SW 1271 (cell line): ENCODE measurements at places on chromosomes 13 and 19.
A peak's percentile ranks its signal among the peaks of the same experiment; 100 is the strongest.

DNA sequence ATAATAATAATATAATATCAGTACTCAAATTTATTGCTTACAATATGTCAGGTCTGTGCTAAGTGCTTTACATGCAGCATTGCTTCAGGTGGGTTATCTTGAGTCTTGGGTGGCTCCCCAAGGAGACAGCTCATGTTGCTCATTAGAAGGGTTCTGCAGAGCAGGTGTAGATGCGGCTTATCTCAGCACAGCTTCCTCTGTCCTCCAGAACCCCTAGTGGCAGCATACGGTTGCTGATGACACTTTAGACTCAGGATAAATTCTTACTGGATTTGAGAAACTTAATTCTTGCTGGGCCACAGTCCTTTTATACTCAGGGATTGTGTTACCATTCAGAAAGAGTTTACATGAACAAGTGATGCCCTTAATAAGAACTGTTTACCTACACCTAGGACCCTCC is 8.9 kb downstream of the COG3 start:
- no peak for DNase-seq

GRCh38 chr19:7386308-7386707 is 37.6 kb downstream of the ARHGEF18 start:
- no peak for DNase-seq

DNA sequence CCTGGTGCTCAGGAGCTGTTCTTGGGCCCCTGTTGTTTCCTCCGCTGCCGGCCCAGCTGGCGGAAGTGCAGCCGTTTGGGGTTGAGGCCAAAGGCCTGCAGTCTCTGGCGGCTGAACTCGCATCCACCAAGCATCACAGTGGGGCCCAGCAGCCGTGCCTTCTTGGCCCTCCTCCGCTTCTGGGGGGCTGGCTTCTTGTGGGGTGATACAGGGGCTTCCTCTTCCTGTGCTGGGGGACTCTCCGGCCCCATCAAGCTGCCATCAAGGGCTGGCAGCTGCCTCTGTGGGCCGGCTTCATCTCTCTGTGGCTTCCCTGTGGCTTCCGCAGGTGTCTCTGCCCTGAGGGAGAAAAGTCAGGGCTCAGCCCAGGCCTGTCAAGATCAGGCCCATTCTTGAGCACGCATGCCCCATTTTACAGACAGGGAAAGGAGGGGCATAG is 10.3 kb downstream of the ATG4D start:
- no peak for DNase-seq

DNA sequence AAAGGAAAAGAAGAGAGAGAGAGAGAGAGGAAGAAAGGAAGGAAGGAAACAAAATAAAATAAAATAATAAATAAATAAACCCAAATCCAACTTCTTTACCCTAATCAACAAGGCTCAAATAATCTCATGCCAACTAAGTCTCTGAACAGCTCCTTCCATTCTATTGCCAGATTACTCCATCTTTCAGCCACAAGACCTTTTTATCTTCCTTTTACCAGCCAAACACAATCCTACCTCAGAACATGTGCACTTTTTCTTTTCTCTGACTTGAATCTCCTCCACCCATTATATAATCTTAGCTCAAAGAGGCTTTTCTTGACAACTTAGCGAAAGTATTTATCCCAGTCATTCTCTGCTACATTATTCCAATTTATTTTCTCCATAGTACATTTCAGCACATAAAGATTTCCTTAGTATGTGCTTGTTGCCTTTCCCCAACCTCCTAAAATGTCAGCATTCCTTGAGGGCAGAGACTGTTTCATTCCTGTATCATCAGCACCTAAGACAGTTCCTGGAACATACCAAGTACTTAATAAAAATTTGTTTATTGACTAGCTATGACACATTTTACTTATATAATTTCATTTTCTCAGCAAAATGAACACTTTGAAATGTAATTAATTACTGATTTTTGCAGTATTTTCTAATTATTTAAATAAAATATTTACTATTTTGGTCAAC is 33.5 kb upstream of the USPL1 start:
- DNase-seq, result no peak

DNA sequence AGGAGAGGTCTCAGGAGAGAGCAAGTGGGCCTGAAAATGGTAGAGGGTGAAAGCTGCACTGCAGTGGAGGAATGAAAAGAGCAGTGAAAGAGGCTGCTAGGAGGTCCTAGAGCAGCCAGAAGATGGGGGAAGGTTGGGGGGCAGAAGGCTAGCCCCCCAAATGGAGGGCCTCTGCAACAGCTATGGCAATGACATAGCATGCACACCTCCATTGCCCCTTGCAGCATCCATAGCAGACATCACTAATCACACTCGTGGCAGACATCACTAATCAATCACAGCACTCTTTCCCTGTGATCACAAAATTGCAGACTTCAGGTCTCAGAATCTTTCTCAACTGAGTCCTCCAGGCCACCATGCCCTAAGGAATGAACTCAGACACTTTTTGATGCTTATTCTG is 21.9 kb downstream of the CCL25 start:
- no peak for DNase-seq

- DNase-seq, result no peak
Measured at GRCh38 chr13:28355822-28356371, 139.0 kb downstream of the FLT1 start.

GRCh38 chr19:48874303-48875135 is 2.3 kb downstream of the PPP1R15A start:
- DNase-seq, result peak; percentile 24

GRCh38 chr19:4588291-4588761 is 28.8 kb upstream of the SEMA6B start:
- DNase-seq, result no peak

- DNase-seq, result no peak
Measured at GRCh38 chr19:54100561-54100960, at the start of gene OSCAR. OSCAR (minus strand) TSS chr19:54100803; CDS start chr19:54100792, 11 bp downstream.

- DNase-seq, result no peak
Measured at GRCh38 chr13:86554066-86554465, 754.8 kb upstream of the SLITRK6 start.

DNA sequence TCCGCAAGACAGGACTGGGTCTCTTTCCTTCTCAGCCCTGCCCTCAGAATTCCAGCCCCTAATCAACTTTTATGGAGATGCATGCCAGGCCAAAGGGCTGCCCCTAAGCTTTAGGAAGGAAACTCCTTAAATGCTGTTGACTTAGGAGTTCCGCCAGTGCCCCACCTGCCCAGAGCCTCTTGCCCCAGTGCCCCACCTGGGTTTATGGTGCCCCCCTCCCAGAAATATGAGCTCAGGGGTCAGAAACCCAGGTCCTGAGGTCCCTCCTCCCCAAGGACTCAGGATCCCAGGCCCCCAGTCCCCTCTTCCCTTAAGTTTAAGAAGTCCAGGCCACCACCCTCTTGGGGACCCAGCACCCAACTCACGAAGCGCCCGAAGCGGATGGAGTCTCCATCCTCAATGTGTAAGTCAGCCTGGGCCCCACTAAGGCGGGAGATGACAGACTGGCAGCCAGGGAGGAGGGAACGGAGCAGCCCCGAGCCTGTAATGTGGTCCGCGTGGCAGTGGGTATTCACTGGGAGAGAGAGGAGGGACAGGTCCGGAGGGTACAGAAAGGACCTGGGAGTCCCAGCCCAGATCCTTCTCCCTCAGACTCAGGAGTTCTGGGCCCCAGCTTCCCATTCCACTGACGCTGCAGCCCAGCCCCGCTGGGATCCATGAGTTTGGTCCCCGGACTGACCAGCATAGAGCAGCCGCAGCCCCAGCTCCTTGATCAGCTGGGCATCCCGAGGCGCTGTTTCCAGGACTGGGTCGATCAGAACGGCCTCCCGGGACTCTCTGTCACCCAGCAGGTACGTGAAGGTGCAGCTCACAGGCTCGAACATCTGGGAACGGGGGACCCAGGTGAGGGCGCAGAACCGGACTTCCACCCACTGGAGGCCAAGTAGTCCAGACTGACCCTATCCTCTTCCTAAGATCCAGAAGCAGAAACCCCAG is 897 bp downstream of the ETHE1 start:
- DNase-seq, result no peak

DNA sequence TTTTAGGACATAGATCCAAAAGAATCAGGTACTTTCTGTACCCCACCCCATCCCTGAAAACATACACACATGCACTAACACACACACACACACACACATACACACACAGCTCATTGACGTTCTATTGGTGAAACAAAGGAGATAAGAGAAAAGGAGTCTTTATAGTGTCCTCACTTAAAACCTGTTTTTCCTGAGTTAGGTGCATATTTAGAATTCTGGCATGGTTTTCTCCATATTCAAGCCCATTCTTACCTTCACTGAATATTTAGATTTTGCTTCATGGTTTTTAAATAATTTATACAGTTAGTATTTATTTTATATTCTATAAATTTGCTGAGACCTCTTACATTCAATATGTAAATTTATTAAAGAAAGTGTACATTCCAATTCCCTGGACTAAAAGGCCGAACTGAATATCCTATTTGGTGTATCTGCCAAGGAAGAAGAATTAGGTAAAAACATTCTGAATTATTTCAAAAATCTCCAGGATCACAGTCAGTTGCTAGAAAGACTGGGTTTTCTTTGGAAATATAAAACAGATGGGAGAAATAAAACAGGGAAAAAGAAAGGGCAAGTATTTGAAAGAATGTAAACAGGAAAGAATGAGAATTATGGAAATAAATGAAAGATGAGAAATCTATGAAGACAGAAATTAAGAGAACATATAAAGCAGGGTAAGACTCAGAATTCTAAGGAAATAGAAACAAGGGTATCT is 556.2 kb downstream of the KCTD12 start:
- no peak for DNase-seq

DNA sequence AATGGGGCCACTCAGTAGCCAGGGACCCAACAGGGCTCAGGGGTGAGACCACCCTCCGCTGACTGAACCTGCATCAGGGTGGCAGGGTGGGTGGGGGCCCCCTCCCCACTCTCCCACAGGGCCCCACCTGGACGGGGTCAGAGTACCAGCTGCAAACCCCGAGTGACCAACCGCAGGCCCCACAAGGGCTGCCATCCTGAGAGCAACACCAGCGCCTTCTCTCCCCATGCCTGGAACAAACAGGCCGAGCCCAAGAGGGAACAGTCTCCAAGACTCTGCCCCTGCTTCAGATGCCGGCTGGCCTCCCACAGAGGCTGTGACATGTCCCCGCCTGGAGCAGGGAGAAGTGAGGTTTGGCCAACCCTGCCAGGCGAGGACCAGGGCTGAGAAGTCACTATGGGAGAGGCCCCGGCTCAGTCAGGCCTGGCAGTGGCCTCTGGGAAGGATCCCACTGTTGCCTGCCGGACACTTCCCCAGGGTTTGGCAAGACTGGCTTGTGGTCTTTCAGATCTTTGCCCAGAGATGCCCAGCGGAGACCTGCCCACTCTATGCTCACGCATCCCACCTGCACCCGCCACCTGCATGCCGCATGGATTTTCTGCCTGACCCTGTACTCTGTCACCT is 27.2 kb downstream of the MPND start:
- DNase-seq, result no peak

- DNase-seq, result no peak
Measured at GRCh38 chr19:40244579-40245317, 18.3 kb upstream of the CCNP start.

GRCh38 chr13:54787754-54788153 is 1759.1 kb downstream of the OLFM4 start:
- no peak for DNase-seq

DNA sequence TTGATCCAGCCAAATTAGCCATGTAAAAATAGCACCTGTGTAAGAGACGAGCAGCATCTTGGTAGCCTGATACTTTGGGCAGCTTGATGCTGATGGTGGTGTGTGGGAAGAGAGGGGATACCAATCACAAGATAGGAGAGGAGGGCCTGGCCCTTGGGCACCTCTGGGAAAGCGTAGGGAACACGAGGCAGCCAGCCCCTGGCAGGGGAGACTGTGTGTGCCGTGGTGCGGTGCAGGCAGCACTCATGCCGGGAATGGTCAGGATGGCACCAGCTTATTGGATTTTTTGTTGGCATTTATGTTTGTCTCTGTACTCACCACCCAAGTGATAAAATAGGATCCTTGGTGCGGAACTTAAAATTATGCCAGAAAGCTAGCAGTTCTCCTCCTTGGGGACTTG is 10.2 kb downstream of the SIGLEC8 start:
- no peak for DNase-seq

DNA sequence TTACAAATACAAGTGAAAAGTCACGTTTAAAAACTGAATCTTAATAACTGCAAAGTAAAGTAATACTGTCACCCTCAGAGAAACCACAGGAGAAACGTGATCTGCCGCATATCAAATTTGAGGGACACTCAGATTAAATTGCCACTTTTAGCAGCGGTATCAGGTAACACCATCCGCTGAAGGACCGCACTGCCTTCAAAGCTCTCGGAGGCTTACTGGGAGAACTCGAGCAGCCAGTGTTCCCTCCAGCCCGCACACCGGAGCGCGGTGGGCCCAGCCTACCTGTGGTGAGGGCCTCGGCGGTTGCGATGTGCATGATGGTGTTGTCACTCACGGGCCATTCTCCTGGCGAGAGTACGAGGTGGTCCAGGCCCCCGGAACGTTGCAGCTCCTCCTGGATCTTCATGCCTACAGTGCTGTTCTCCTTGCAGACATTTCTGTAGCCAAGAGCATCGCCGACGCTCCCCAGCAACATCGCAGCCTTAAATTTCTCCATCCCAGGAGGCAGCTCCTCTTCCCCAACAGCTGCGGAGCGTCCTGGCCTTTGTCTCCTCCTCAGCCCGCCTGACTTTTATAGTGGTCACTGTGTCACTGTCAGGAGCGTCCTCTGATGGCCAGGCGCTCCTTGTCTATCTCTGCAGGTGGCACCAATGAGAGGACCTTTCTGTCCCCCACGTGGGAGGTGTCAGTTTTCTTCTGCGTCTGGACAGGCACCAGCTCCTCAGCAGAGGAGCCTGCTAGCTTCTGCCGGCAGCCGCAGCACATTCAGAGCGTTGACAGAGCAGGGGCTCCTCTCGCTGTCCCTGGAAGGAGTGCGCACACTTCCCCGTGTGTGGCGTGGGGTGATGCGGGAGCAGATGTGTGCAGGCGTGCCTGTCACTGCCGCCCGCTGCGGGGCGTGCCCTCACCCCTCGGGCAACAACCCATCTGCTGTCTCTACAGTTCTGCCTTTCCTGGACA is at the start of gene ADPRHL1:
TSS of gene ADPRHL1 (minus strand) at position 547 of the 960 bp plus-strand sequence. CDS start at position 496, 51 bp downstream.
- DNase-seq, result no peak

GRCh38 chr19:51546107-51546649 is 14.7 kb upstream of the SIGLEC6 start:
- no peak for DNase-seq

GRCh38 chr19:9370738-9371619 is 8.2 kb downstream of the ZNF177 start:
- DNase-seq, result no peak

DNA sequence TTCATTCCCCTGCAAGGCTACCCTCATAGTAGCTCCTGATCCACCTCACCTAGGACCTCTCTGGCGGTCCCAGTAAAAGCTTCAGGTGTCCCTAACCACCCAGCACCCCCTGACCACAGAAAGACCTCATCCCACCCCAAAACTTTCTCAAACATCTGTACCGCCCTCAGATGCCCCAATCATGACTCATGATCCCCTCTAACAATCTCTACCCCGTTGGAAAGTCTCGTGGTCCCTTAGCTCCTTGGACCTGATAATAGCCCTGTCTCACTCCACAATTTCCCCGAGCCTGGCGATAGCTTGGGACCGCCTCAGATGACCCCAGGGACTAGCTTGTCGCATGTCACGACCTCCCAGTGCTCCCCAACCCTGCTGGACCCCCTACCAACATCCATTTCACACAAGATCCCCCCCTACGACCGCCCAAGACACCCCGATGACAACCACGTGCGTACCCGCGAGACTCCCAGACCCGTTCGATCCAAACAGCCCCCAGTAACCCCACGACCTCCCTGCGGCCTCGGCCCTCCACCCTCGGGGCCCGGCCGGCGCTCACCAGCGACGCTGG is 450 bp downstream of the NDUFA11 start:
- DNase-seq, result no peak
